GOT3 (cell line): ENCODE measurements at places on chromosomes 6 and 20.

DNA sequence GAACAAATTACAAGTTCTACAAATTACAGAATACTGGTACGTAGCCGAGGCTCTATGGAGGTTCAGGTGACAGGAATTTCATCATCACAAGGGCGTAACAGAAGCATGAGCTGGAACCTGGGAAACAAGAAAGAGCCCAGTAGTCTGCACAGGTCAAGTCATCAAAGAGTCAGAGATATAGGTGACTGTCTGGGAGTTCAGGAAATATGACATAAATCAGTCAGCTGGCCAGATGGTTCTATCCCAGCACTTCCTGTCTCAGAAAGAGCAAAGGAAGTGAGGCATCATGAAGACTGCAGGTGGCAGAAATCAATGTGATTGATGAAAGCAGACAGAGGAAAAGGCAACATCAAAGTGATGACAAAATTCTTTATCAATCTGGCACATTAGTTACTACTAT lies 23.3 kb downstream of the MYCT1 start:
- DNase-seq: no peak

GRCh38 chr20:43563429-43563828 lies 4.6 kb downstream of the SGK2 start:
- DNase-seq: no peak

DNA sequence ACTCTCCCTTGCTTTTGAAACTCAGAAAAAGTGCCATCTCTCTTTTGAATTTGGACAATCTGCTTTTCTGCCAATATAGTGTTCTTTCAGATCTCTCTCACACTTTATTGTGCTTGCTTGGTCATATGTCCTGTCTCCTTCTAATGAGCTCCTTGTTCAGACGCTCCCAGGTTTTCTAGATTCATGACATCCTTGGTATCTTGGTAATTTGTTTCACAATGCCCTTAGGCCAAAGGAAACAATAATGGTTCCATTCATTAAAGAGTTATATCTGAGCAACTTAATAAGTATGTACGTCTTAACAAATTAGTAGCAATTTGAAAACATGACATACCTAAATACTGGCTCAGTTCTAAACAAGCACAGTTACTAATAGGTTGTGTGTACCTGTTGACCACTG lies 293.4 kb upstream of the SPTLC3 start:
- DNase-seq: no peak

- no peak for DNase-seq
These were observed 24.1 kb upstream of the HINT3 start for GRCh38 chr6:125932451-125932795.
